ENCODE measurements at places on chromosomes 6 and 20. TPM values are rescaled to one million over a fixed set of nuclear protein-coding genes. Genes with fewer than 3 reads are reported as not detected.

Gene CRISP3
- total RNA-seq = not detected

Gene KIAA1755
- total RNA-seq = 0.29 TPM

DNA sequence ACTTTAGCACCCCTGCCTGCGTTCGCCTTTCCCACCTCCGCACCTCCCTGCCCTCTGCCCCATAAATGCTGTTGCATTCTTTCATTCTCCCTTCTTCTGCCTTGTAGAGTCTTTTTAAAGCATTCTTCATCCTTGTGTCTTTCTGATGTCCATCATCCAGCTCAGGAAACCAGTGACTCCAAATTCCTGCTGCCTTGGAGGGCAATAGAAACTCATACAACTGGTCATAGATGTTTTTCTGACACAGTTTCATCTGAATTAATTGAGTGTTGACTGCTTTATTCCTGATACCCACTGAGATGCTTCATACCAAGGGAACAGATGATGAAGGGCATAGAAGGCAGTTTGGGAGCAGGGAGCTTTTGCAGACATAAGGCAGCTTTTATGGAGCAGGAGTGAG, 19.6 kb downstream of the PLEKHG1 start:
- no peak overlapping the region for H3K27ac ChIP-seq
- H3K4me3 ChIP-seq = no peak overlapping the region
- peaks cover 11% of the 10 kb centered on the region for H3K36me3 ChIP-seq
- DNase-seq = no peak

- H3K27ac ChIP-seq = no peak overlapping the region
- H3K27me3 ChIP-seq = peaks cover 3% of the 10 kb centered on the region
- no peaks in the 10 kb centered on the region for H3K4me1 ChIP-seq
Measured at GRCh38 chr6:45699663-45700062, 316.0 kb downstream of the CLIC5 start.

All from progenitor cell of endocrine pancreas (in vitro differentiated cells).